ENCODE measurements at places on chromosomes 12 and 14. TPM values are rescaled to one million over a fixed set of nuclear protein-coding genes. Genes with fewer than 3 reads are reported as not detected.

- peak; percentile 15 for DNase-seq
Measured at GRCh38 chr12:102958073-102958829, 777 bp downstream of the ASCL1 start.

DNA sequence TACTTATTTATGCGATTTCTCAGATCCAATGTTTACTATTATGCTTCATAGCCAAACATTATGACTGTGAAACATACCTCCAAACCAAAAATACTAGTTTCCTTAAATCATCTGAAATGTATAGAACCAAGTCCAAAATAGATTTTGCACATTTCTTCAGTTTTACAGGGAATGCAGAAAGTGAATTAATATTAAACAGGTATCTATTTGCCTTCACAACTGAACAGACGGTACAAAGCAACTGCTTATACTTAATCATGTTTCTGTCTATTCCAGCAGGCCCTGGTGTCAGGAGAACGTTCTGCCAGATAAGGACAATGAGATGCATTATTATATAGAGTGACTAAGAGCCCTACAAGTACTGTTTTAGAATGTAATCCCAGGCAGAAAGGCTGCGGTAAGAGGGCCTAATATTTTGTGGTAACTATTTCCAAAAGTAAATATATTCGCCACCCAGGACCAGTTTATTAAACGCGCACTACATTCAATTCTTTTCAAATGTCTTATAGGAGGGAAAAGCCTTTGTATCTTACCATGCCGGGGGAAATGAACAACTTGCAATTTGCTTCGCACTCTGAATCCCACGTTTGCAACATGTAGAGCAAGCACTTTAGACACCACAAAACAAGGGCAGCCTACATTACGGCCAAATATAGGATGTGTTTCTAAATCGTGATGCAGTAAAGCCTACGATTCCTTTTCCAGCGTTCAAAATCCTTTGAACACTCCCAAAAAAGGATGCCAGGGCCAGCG is 1.5 kb downstream of the CORO1C start:
- peak; percentile 67 for DNase-seq

GRCh38 chr14:91884664-91885063 is 17.3 kb upstream of the TC2N start:
- DNase-seq: no peak

DNA sequence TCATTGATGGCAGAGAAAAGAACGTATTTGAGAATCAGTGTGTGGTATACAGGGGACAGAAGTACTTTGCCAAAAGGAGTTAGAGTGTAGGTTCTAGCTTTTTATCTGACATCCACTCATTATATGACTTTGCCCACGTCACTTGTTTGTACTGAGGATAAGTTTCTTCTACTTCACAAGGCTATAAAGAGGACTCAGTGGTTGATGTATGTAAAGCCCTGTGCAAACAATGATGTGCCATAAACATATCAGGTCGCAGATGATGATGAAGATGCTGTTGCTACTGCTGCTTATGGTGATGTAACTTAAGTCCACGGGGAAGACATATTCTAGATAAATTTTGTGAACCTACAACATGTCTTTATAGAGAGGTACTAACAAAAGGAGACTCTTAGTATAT is 66.3 kb downstream of the TRHDE start:
- no peak for DNase-seq

GRCh38 chr14:94787655-94788054 is 17.7 kb upstream of the GSC start:
- DNase-seq: no peak

DNA sequence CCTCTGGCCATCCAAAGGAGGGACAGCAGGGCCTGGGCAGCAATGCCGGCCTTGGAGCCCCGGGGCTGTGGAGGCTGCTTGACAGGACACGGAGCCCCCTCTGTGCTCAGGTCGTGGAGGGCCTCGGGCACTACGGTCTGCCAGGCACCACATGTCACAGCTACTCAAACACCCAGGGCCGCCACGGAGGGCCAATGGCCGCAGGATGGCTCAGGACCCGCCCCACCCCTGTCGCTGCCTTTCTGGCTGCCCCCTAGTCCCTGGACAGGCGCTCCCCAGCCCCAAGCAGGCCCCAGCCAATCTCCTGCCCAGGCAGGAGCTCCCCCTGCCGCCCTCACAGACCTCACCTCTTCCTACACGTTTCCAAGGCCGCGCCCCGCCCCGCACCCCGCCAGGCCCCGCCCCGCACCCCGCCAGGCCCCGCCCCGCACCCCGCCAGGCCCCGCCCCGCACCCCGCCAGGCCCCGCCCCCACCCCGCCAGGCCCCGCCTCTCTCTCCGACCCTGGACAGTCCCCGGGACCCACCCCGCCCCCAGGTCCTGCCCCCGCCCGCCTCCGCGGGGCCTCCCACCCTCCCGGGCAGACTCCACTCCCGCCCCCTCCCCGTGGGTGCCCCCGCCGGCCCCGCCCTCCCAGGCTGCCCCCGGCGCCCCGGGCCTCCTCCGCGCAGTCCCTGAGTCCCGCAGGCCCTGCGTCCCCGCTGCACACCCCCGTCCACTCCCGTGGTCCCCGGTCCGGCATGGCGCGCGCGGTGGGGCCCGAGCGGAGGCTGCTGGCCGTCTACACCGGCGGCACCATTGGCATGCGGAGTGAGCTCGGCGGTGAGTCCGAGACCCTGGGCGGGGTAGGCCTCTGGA is at the start of gene ASPG:
Gene ASPG (plus strand): TSS at position 669 of the 857 bp plus-strand sequence. CDS start 71 bp downstream, at position 740.
- DNase-seq: no peak

GRCh38 chr12:94987801-94988200 is 15.7 kb downstream of the NDUFA12 start:
- DNase-seq: peak; percentile 74

- DNase-seq: peak; percentile 81
Measured at GRCh38 chr12:10385166-10385613, 4.7 kb downstream of the KLRK1 start.

GRCh38 chr12:111111681-111112080 is 191.3 kb upstream of the MYL2 start:
- DNase-seq: no peak

- no peak for DNase-seq
Measured at GRCh38 chr14:71107921-71108320, 200.7 kb downstream of the PCNX1 start.

GRCh38 chr14:77058117-77058516 is 29.6 kb upstream of the IRF2BPL start:
- DNase-seq: no peak

GRCh38 chr14:61872452-61872851 is 110.2 kb downstream of the SNAPC1 start:
- DNase-seq: no peak

- DNase-seq: no peak
Measured at GRCh38 chr12:34030591-34030990, 8.3 kb downstream of the ALG10 start.

DNA sequence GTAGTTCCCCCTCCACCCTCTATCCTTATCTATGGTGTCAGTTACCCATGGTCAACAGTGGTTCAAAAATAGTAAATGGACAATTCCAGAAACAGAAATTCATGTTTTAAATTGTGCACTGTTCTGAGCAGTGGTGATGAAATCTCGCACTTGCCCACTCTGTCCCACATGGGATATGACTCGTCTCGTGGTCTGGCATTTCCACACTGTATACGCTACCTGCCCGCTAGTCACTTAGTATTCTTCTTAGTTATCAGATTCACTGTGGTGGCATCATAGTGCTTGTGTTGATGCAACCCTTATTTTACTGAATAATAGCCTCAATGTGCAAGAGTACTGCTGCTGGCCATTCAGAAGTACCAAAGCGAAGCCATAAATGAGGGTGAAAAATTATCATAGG is 507.0 kb downstream of the SNAPC1 start:
- DNase-seq: peak; percentile 34

- DNase-seq: peak; percentile 13
Measured at GRCh38 chr12:56267443-56268071, 815 bp downstream of the COQ10A start.

GRCh38 chr12:78028426-78028825 is 197.7 kb downstream of the NAV3 start:
- no peak for DNase-seq

DNA sequence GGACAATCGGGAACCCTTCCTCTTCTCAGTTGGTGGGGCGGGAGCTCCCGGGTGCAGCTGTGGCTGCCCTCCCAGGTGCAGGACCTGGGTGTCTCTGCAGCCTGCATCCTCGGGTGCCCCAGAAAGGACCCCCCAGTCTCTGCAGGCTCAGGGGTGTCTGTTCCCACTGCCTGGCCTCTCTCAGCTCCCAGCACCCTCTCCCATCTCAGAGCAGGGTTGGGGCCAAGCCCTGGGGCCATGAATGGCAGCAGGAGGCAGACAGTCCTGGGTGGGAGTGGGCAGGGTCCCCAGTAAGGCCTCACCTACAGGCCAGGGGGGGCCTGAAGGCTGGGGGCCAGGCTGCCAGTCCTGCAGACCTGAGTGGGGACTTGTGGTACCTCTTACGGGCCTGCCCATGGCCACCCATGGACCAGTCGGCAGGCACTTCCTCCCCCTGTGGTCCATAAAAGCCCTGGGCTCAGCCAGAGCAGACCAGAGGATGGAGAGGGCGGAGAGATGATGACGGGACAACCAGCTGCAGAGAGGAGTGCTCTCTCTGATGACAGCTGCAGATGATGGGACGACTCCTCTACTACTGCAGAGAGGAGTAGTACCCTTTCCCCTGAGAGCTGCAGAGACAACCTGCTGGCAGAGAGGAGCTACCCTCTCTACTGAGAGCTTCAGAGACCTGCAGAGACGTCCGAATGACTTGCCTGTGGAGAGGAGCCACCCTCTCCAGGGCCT is 26.6 kb downstream of the TCHP start:
- DNase-seq: no peak

- DNase-seq: no peak
Measured at GRCh38 chr12:30977124-30977523, 50.6 kb downstream of the TSPAN11 start.

GRCh38 chr12:22325218-22325617 is 9.3 kb downstream of the ST8SIA1 start:
- DNase-seq: no peak

GRCh38 chr12:55746913-55747231 is 4.0 kb downstream of the GDF11 start:
- DNase-seq: no peak

- no peak for DNase-seq
Measured at GRCh38 chr14:39293629-39294028, 59.9 kb downstream of the MIA2 start.

- no peak for DNase-seq
Measured at GRCh38 chr12:1806301-1807086, 13.9 kb upstream of the LRTM2 start.

DNA sequence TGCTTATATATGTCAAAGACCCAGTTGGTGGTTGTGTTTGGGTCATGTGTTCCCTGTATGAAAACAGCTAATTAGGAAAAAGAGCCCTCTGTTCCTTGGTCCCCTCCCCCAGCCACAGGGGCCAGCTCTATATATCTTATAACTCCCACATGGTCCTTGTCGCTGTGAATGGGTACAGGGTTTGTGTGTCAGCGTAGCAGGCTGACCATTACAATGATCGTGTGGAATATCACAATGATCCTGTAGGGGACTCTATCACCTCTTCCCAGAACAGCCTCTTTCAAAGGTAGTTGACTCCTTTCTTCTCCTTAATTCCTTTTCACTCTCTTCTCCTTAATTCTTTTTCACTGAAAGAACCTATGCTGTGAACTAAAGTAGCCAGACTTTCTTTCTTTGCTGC is 51.6 kb upstream of the RIC8B start:
- no peak for DNase-seq

DNA sequence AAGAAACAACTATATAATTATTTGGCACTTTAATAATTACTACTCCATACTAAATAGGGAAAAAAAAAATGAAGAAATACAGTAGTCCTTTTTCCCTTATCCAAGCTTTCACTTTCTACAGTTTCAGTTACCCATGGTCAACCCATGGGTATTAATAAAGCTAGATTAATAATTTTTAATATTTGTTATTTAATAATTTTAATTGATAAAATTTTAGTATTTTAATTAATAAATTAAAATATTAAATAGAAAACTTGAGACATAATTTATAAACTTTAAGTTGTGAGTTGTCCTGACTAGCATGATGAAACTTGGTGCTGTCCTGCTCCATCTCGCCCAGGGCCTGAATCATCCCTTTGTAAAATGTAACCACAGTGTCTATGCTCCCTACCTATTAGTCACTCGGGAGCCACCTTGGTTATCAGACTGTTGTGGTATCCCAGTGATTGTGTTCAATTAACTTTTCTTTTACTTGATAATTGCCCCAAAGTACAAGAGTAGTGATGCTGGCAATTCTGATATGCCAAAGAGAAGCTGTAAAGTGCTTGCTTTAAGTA is 71.8 kb downstream of the PAWR start:
- peak; percentile 80 for DNase-seq

GRCh38 chr14:26820138-26820537 is 222.3 kb upstream of the NOVA1 start:
- no peak for DNase-seq

- no peak for DNase-seq
Measured at GRCh38 chr12:121788176-121788818, 5.2 kb downstream of the RHOF start.

DNA sequence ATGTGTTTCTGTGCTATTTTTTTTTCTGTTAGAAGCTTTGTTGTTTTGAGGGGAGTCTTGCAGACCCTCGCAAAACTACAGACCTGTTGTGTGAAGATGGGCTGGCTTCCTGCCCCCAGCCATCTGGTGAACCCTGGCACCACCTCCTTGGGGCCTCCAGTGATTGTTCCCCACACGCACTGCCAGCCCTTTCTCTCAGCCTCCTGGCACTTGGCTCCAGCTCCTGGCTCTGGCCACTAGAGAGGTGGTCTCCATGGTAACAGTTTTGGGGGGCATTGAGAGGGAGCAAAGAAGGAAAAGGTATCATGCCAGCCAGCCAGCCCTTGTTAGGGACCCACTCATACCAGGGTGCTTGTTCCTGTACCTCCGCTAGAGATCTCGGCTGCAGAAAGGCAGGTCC is 176.4 kb upstream of the RPH3A start:
- no peak for DNase-seq

DNA sequence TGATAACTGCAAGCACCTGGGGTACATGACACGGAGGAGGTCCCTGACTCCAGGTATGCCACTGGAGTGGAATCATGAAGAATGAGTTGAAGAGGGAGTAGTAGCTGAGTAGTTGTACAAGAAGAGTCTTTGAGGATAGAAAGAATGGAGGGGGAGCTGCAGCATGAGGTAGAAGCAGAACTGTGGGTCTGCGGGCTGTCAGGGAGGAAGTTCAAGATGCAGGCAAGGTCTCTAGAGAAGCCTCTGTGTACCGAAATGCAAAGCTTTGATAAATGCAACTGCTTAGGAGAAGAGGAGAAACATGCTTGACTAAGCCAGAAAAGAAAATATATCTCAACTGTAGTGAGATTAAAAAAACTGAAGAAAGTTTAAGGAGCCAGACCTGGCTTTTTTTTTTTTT is 91.5 kb downstream of the CPNE8 start:
- DNase-seq: no peak

The PPP4R4 gene
- total RNA-seq: 0.15 TPM

The PRB2 gene
- total RNA-seq: not detected

The P2RX2 gene
- total RNA-seq: not detected

The TMTC3 gene
- 20.6 TPM for total RNA-seq

The GPR68 gene
- total RNA-seq: 0.71 TPM

The ASIC1 gene
- 4.2 TPM for total RNA-seq

The JPH4 gene
- total RNA-seq: not detected

The ZBTB1 gene
- total RNA-seq: 51.4 TPM

The LRRC43 gene
- total RNA-seq: not detected

The RNASE11 gene
- not detected for total RNA-seq

The KIF21A gene
- total RNA-seq: 4.7 TPM

The DTX3 gene
- 21.4 TPM for total RNA-seq

All from M059J (cell line).